ENCODE measurements at places on chromosomes 3 and 15.

GRCh38 chr3:125156456-125156855, 56.1 kb downstream of the SLC12A8 start:
- no peak for DNase-seq

DNA sequence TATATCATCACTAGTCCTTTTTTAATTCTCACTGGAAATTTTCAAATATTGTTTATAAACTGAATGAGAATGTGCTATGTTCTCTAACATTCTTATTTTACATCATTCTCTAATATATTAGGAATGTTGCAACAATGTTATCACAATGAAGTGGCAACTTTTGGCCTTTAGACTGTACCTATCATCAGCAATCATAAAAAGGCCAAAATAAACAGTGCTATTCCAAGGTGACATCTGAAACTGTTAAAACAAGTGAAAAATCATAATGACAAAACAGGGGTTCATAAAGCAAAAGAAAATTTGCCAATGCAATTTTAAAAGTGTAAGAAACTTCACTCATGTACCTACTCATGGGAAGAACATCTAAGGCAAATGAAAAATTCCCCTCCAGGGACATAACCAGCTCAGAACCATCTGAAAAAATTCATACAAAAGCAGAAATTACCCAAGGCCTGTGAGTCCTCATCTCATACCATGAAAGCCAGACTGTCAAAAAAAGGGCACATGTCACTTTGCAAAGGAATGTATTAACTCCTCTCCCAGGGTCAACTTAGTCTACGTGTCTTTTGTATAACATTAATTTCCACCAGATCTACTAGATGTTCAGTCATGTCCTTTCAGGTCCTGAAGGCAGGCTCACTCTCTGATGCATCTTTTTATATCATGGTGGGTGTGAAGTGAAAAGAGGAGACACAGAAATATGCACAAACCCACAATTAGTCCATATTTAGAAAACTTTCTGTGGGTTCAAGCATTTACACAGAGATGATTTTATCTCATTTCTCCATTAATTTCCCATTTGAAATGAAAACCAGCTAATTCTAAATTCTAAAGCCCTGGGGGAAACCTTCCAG, 211.9 kb downstream of the CBLB start:
- DNase-seq = no peak

DNA sequence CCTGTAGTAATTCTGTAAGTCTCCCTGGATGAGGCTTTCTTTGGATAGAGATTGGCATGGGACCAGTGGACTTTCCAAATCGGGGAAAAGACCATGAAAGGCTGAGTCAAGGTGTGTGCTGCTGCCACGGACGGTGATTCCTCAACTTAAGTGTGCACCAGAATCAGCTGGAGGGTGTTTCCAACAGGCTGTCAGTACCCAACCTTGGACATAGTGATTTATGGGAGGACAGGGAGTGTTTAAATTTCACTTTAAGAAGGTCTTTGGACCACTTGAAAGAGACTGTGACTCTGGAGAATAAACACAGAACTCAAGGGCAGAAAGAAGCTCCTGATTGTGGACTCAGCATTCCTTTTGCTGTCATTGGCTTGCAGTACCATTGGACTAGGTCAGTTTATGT, 20.4 kb upstream of the CHST2 start:
- no peak for DNase-seq

DNA sequence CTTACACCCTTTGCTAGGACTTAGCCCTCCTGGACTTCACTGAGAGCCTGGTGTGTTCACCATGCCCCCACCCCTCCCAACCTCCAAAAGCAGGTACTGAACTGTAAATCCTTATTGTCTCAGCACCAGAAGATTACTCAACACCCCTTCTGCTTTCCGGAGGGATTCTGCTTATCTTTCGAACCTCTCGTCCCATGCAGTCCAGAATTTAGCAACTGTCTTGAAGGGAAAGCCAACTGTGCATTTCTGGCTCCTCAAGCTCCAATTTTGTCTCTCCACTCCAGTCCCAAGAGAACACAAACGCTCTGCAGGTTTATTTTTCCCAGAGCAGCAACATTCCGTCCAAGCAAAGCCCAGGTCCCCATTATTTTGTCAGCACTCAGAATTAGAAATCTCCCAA, 49.6 kb downstream of the RFTN1 start:
- no peak for DNase-seq

DNA sequence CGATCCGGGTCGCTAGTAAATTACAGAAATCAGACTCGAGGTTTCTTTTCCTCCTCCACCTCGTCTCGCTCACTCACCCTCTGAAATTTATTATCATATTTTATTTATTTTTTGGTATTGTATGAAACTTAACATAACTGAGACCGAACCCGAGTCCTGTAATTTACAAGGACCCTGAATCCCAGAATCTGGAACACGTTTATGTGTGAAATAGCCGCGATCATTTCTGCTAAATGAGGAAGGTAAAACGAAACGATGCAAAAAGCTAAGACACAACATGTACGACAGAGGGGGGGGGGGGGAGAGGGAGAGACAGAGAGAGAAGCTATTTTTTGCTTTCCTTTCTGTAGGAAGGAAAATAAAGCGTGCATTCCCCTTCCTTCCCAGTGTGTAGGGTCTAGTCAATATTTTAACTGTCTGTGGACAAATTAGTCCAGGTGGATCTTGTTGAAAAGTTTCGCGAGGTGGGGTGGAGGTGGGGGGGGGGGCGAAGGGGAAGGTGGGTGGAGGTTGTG, 1.6 kb downstream of the BBX start:
- peak; percentile 13 for DNase-seq

GRCh38 chr3:23575697-23576096, 230.1 kb upstream of the UBE2E1 start:
- DNase-seq = no peak

- no peak for DNase-seq
These were observed 14.7 kb upstream of the PLA2G4F start for GRCh38 chr15:42171122-42171521.

DNA sequence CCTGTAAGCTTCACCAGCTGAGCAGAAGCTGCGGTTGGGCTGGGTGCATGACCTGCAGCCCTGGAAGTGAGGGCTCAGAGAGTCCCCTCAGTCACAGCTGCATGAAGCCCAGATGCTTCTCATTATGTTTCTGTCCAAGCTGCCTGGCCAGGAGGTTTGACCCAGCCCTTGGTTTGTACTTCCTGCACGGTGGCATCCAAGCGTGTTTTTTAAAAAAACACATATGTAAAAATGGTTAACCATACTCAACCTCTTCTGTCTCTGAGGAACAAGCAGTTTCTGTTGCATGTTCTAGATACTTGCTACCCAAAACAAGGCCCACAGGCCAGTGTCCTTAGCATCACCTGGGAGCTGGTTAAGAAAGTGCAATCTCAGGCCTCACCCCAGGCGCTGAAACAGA, 76.0 kb upstream of the ATP10A start:
- DNase-seq = no peak

DNA sequence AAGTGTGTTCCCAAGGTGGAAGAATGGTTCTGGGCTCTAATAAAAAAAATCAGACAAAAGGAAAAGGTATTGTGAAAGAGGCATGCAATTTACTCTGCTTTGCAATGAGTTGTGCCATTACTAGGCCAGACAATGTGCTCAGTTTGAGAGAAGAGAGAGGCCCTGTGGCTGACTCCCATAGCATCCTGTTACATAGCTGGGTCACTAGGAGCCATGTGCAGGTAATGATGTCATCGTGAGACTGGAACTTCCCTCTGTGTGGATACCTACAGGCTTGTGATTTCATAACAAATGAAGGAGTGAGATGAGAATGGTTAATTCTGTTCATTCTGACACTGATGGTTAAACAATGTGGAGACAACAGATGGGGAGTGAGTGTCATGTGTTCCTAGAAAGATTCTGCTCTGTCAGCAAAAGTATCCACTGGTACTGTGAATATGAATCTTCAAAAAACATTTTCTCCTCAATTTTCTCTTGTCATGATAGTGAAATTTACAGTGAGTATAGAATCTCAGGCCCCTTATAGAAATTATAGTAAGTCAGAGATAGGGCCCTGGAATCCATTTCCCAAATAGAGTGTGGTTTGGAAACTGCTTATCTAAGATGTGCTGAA, 648.7 kb upstream of the DPPA4 start:
- no peak for DNase-seq

DNA sequence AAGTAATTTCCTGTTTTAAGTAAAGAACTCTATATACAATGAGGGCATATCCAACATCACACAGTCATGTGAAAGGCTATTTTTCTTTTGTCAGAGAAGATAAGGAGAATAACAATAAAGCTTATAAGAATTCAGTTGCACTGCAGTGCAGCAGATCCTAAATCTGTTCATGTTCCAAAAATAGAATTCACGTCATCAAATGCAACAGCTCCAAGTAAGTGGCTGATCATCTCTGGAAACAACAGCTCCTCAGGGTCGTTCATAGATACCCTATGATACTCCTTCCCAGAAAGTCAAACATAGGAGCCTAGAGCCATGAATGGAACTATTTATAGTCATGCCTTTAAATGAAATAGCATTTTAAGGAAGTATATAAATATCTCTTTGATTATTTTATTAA, 100.2 kb downstream of the FMN1 start:
- no peak for DNase-seq

GRCh38 chr3:197308591-197308990, 10.2 kb upstream of the DLG1 start:
- DNase-seq = no peak

GRCh38 chr3:117297541-117297940, 588.0 kb downstream of the TUSC7 start:
- no peak for DNase-seq
